ENCODE measurements at places on chromosomes 6 and 20.

GRCh38 chr6:113672491-113673149 lies 184.5 kb upstream of the MARCKS start:
- DNase-seq: no peak

DNA sequence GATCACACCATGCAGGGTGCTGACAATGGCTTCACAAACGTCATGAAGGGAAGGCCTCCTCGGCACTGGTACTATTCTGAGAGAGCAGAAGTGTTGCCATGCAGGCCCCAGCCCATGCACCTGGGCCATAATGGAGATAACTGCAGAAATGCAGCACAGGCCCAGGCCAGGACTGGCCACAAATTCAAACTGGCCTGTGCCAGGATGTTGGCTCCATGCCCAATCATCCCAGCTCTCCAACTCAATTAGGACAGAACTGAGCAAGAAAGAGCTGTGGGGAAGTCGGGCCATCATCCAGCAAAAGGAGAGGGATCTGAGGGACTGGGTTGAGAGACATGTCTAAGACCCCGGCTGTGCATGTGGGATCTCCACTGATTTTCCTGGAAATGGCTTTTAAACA lies 48.9 kb upstream of the SYNDIG1 start:
- no peak for DNase-seq

GRCh38 chr6:89434954-89435353 lies 2.0 kb downstream of the ANKRD6 start:
- DNase-seq: no peak

DNA sequence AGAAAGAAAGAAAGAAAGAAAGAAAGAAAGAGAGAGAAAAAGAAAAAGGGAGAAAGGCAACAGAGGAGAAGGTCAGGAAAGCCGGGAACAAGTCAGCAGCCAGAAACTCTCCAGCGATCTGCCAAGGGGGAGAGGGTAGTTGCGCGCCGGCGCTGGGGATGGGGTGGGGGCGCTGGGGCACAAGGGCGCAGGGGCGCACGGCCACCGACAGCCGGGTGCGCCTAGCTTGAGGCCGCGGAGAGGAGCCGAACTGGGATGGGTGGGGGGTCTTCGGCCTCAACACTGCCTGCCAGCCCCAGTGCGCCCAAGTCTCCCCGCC lies 533 bp upstream of the RSPO3 start:
- DNase-seq: no peak

DNA sequence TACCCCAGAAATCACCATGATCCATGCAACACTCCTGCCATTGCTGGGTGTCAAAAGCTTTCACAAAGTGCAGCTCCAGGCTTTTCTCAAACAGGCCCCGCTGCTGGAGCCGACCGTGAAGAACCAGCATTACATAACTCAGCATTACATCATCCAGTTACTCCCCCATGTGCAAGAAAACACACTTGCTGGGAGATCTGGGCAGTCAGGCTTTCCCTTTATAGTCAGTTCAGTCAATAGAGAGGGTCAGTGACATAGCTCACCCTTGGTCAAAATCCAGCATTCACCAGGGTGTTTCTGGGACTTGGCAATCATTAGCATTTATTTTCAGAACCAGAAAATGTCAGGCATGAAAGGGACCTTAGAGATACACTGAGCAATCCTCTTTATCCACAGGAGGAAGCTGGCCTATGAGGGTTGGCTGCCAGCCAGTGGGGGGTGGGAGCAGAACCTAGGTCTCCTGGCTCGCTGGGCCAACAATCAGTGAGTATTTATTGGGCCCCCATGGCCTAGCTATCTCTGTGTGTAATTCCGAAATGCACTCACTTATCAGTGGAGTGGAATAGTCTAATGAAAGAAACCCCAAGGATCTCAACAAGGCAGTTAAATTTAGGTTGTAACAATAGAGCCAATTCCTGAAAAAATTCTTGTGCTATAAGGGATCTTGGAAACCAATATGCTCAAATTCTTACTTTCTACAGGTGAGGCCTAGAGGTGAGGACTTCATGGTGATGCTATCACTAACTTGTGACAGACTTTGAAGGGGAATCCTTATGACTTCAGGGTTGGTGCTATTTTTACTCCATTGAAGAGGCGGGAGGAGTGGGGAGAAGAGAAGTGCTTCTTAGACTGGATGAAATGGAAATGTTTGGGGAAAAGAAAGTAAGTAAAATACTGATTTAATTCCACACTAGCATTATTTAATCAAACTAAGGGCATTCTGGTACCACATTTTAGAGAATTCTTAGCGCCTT lies 54.6 kb downstream of the LYRM4 start:
- DNase-seq: no peak

- no peak for DNase-seq
Observed at GRCh38 chr6:54236984-54237383, 71.3 kb upstream of the TINAG start.

- no peak for DNase-seq
Observed at GRCh38 chr20:12660918-12661317, 347.9 kb upstream of the SPTLC3 start.

- no peak for DNase-seq
Observed at GRCh38 chr20:32078791-32079190, 26.7 kb downstream of the HCK start.

GRCh38 chr6:28224131-28225055 lies 682 bp upstream of the ZSCAN9 start:
- DNase-seq: no peak

GRCh38 chr6:108710030-108710429 lies 138.2 kb upstream of the ARMC2 start:
- no peak for DNase-seq

DNA sequence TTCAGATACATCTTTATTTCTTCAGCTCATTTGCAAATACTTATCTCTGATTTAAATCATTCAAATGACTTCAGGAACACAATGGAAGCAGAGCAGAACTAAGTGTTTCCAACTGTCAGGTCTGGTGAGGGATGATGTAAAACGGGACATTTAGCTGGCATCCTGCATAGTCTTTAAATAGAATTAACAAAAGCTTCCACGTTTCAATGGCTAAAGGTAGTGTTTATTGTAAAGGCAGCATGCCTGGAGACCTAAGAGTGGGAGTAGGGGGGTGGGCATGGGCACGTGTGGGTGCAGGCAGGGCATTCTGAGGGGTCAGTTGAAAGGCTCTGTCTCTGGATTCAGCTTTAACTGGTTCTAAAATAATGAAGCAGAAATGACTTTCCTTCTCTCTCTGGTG lies 174.9 kb downstream of the PLCB1 start:
- no peak for DNase-seq

GRCh38 chr6:87472525-87473418 lies at the start of gene SLC35A1:
SLC35A1 (plus strand) TSS chr6:87472974; CDS start chr6:87473004, 30 bp downstream.
- DNase-seq: no peak

GRCh38 chr6:163459007-163459406 lies 44.5 kb downstream of the QKI start:
- DNase-seq: no peak

DNA sequence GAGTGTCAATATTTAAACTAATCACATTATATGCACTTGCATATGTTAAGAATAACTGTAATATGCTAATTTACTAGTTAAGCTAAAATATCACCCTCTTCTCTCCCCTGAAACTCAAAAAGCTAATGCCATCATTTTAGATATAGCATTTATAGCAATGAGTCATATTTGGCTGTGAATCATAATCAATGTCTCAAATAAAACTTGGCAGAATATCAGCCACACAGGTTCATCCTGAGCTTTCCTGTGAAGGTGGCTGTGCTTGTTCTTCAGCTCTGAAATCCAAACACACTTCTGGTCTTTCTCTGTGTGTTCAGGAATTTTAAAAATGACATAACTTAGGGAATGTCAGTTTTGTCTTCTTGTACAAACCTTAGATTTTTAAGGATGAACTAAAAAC lies 12.8 kb upstream of the PNRC1 start:
- DNase-seq: no peak

- DNase-seq: no peak
Observed at GRCh38 chr20:49422161-49422560, 60.3 kb downstream of the KCNB1 start.

GRCh38 chr6:129671442-129672340 lies 38.3 kb downstream of the ARHGAP18 start:
- no peak for DNase-seq

- DNase-seq: no peak
Observed at GRCh38 chr20:56589633-56590032, 39.5 kb upstream of the TFAP2C start.

DNA sequence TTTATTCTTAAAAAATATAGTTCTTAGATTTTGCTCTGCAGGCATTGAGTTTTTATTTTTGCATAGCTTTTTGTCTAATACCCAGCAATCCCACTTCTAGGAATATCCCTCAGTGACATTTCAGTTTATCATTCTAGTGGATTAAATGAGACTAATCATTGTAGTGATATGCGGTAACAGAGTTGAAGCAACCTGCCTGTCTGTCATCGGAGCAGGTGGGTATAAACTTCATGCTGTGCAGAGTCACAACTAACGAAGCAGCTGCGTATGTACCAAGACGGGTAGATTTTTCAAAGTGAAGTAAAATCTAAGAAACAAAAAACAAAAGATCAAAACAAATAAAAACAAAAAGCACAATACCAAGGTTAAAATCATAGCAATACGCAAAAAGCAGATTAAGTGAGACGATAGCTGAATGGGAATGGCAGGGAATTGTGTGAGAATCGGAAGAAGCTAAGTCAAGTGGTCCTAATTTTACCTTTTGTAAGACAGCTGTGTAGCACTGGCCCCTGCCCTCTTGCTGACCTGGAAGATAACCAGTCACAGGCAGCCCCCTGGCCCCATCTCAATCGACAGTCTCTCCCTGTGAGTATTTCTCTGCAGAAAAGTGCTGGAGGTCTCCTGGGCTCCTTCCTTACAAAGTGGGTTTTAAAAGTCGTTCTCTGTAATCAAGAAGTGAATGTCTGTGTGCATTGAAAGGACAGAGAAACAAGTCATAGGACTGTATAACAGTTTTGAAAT lies 169.2 kb downstream of the OR2B2 start:
- DNase-seq: no peak

- no peak for DNase-seq
Observed at GRCh38 chr6:48826152-48826515, 636.9 kb downstream of the MMUT start.

- no peak for DNase-seq
Observed at GRCh38 chr6:97437087-97437486, 154.1 kb upstream of the MMS22L start.

- DNase-seq: no peak
Observed at GRCh38 chr20:44087857-44088120, 99.2 kb downstream of the JPH2 start.

- DNase-seq: no peak
Observed at GRCh38 chr6:19602434-19603013, 234.6 kb upstream of the ID4 start.

DNA sequence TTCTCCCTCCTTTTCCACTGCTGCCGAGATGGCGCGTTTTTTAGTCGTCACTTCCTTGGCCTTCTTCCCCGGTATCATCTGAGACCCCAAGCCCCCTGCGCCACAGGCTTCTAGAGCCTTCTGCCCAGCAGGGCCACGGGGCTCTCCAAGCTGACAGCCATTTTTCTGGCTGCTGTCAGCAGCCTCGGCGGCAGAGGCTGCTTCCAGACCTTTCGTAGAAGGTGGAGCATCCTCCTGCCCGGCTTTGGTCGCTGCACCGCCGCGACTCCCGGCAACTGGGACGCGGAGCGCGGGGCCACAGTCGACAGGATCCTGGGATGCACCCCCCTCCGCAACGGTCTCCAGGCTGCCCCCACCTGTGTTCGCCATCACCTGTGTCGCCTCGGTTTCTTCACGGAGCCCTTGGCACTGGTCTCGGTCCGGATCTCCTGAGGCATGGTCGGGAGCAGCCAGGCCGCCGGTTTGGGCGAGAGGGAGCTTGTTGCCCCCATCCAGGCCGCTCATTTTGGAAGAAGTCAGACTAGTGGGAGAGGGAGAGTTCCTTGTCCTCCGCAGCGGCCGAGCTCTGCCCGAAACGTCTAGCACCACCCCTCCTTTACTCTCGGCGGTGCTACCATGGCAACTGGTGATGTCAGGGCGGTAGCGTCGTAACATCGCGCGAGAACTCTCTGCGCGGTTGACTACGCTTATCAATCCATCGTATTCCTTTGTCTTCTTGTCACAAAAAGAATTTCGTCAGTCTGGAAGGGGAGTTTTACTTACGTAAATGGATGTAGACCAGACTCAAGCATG lies at the start of gene TSPYL4:
Gene TSPYL4 (minus strand): TSS at position 571 of the 792 bp plus-strand sequence. CDS start 67 bp downstream, at position 504.
- no peak for DNase-seq
